Right cardiac atrium (tissue), 5 donors: ENCODE measurements at places on chromosomes 12 and 14.
A peak's percentile ranks its signal among the peaks of the same experiment; 100 is the strongest.

GRCh38 chr14:84202486-84202885 lies 1327.5 kb upstream of the FLRT2 start:
- no peak for DNase-seq

GRCh38 chr12:57750561-57751431 lies 1.3 kb downstream of the CDK4 start:
- peak; percentile 52 for DNase-seq

DNA sequence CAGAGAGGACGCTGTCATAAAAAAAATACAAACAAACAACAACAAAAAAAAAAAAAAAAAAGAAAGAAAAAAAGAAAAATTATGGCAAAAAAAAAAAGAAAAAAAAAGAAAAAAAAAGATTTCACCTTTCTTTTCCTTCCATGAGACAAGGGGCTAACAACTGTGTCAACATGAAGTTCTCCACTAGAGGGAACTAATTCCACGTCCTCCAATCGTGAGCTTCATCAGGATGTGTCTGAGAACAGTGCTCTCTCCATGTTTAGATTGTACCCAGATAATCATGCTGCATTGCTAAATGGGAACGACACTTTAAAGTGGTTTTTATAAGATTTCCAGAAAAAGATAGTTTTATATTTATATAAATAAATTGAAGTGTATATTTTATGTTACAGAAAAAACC lies 96.2 kb upstream of the PTPRB start:
- DNase-seq = no peak

DNA sequence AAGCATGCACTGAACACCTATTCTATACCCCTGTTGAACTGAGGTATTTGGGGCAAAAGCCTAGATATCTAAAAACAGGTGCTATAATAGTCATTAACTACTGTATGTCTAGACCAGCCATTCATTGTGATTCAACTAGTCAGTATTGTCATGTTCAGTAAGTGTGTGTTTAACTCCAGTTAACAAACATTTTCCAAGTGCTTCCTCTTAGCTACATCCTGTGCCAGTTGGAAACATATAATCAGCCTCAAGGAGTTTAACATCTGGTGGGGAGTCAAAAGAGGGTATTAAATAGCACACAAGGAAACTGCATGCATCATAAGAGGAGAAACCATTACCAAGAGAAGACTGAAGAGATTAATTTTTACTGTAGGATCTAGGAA lies 20.4 kb downstream of the TMTC1 start:
- no peak for DNase-seq
